NCI-H1105 (cell line): ENCODE measurements at places on chromosomes 5 and 9.

DNA sequence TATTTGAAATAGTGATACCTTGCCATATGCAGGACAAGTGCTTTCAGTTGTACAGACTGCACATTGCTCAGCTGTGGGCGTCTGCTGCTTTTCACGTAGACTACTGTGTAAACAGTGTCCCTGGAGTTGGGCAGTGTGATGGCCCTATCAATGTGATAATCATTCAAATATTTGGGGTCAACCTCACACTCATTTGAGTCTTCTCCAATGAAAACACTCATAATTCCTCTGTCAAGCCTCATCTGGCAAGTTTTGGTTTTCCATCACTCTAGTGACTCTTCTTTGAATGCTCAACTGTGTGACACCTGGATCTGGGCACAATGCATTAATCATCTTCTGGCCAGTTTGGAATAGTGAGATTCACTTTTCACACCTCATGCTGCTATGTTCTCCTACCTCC, 64.4 kb downstream of the UGCG start:
- no peak for DNase-seq

DNA sequence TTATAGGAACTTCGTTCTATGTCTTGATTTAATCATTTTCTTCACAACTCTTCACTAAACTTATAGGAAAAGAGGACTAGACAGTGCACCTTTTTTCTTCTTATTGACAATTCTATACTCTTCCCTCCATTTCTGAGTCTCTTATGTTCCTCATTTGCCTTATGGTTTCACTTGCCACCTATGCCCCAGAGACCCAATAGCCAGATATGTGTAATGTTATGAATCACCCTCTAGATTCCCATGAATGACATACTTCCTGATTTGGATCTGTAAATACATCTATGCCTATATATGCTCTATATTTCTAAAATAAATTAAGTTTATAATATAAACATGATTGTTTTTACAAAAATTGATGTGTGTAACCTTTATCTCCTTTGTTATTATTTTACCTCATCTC, 514.1 kb upstream of the MEF2C start:
- no peak for DNase-seq

- DNase-seq = no peak
These were observed 794.0 kb upstream of the COX7C start for GRCh38 chr5:85823462-85824426.

DNA sequence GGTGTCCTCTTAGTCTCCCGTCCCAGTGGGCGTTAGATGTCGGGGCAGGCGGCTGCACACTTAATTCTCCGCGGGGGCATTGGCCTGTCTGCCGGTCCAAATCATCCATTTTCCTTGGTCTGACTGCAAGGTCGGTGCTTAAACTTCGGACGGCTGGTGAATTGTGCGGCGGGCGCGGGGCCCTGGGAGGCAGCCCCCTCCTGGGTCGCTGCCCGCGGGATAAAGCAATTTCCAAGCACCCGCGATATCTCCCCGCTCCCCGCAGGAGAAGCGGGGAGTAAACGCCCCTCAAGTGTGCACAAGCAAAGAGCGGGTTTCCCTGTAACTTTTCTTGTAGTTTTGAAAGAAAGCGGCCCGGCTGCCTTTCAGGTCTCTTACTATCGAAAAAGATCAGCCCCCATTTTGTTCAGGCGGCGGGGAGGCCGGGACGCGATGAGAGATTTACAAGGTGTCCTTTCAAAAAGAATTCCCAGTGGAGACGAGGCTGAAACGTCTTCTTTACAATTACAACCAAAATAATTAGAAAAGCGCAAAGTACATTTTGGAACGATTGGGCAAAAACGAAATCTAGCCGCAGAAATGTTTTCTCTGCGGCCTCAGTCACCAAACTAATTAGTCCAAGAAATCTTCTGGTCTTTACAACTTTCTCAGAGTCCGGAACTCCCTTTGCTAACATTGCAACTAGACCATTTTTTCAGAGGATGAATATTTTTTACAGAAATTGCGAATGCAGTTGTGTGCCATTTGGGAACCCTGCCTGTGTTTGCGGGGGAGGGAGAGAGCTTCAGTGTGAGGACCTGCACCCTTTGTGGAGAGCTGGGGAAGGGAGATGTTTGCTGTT, 1.8 kb downstream of the IRX1 start:
- no peak for DNase-seq

GRCh38 chr9:22171691-22172090, 162.6 kb upstream of the CDKN2B start:
- DNase-seq = no peak

- no peak for DNase-seq
These were observed 117.5 kb downstream of the FGF1 start for GRCh38 chr5:142568283-142568995.

GRCh38 chr9:19116107-19116790, 11.0 kb downstream of the PLIN2 start:
- DNase-seq = no peak

- no peak for DNase-seq
These were observed 36.3 kb downstream of the GOLM1 start for GRCh38 chr9:86062845-86063693.

DNA sequence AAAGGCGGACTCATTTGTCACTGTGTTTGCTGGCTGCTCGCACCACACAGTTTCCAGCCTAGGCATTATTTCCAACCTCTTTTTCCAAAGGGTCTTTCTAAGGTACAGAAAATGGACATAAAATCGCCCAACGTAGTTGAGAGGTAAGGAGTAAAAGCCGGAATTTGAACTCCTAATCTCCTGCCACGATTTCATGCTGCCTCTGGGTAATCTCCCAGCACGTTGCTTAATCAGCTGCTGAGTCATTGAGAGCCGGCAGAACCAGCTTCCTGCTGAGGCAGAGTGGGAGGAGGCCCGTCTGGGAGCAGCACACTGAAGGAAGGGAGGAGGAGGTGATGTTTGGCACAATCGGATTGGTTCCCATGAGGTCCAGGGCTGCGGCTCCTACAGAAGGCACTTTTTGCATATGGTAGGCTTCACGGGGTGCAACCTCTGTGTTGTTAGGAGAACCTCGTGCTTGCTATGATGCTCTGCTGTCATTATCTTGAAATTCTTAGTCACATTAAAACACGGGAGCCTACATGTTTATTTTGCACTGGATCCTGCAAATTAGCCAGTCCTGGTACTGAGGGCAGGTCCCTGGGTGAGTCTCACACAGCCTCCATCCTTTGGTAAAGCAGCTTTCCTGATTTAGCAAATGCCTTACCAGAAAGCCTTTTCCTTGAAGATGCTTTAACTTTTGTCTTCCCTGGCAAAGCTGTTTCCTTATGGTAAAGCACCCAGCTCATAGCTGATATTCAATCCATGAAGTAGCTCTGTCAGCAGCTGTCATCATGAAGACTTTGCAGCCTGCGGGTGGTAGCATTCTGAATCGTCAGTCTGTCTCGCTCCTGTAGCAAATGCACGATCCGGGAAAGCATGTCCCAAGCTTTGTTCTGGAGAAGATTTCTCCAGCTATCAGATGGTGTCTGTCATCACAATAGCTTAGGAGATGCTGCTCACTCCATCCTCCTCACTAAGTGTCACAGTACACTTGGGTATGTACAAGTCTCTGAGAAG, 191.6 kb upstream of the MSX2 start:
- no peak for DNase-seq

DNA sequence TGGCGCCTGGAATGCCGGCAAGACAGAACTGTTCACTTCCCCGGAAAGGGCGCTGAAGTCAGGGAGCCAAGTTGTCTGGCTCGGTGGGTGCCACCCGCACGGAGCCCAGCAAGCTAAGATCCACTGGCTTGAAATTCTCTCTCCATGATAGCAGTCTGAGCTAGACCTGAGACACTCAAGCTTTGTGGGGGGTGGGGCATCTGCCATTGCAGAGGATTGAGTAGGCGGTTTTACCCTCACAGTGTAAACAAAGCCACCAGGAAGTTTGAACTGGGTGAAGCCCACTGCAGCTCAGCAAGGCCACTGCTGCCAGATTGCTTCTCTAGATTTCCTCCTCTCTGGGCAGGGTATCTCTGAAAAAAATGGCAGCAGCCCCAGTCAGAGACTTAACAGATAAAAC, 277.4 kb downstream of the SLCO4C1 start:
- DNase-seq = no peak

DNA sequence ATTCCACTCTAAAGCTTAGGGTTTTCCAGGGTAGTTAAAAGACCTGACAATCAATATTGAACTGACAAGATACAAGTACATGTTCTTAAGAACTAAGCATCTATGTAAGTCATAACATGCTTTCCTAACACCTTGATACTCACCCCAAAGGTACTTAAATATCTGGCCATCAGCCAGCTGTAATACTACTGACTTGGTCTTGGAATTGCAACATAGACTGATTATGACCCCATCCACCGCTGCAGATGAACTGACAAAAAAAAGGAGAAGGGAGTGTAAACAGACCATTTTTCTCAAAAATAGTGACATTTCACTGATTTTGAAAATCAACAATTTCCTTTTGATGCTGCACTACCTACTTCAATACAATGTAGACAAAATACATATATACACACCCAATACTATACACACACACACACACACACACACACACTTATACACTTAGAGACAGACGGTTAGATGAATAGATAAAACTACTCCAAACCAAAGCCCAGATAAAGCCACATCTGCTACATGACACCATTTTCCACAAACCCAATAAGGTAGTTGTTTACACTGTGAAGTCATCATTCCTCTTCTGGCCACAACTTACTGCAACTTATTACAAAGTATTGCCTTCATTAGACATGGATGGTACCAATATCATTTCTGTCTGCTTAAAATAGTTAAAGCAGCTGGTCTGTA, 30.4 kb downstream of the ELP1 start:
- DNase-seq = no peak

- DNase-seq = no peak
These were observed 6.4 kb downstream of the HOMER1 start for GRCh38 chr5:79507251-79508205.

- no peak for DNase-seq
These were observed 3.3 kb downstream of the PPIC start for GRCh38 chr5:123033157-123033671.

DNA sequence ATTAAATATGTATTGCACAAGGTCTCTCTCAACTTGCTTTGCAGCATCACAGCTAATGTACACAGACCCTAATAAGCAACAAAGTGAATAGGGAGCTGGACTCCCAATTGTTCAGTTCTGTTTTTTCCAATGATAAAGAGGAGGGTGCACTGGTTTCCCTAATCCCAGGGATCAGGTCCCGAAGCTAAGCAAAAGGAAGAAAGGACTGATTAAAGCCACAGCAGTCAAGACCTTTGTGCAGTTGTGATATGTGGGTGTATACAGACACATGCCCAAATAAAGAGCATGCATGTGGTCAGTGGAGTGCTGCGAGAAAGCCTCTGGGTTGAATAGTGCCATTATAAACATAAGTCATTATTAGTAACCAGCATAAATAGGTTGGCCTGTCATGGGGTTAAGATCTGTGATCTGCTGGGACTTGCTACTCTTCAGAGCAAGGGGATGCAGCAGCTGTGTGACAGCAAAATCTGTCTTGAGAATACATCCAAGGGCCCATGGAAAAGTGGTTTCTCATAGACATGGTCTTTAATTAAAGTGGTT, 1863.1 kb upstream of the WWC1 start:
- DNase-seq = no peak

GRCh38 chr5:100188778-100189177, 346.4 kb upstream of the FAM174A start:
- no peak for DNase-seq

- no peak for DNase-seq
These were observed 50.7 kb downstream of the MSX2 start for GRCh38 chr5:174775081-174775480.

- DNase-seq = no peak
These were observed 10.5 kb upstream of the TAL2 start for GRCh38 chr9:105651806-105652205.

DNA sequence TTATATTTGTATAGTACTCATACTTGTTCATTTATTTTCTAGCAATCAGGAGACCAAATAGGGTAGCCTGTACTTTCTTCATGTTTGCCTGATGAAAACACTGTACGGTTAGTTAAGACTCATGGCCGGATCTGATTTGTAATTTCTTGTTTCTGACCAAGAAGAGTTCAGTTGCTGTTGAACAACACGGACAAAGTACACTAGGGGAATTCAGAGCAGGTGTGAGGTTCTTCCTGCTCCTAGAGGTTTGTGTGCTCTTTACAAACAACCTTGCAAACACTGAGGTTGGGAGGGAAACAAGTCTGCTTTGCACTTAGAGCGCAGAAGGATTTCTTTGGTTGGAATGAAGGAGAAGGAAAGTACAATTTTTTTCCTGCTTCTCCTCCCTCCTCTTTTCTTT, 69.7 kb downstream of the TRIO start:
- DNase-seq = no peak

DNA sequence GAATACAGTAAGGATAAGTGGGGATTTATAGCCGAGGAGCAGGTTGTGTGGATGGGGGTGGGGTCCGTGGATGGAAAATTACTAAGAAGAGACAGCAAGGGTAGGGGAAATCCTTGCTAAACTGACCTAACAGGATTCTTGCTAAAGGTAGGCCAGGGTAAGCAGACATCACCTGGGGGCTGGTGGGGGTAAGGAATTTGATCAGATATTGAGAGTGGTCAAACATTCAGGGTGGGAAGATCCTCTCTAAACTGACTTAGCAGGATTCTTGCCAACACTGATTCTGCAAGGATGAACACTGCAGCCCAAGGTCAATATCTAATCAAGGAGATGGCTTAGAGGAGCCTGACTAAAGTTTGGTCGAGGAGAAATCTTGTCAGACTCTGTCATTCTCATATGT, 2.7 kb upstream of the PLGRKT start:
- no peak for DNase-seq

DNA sequence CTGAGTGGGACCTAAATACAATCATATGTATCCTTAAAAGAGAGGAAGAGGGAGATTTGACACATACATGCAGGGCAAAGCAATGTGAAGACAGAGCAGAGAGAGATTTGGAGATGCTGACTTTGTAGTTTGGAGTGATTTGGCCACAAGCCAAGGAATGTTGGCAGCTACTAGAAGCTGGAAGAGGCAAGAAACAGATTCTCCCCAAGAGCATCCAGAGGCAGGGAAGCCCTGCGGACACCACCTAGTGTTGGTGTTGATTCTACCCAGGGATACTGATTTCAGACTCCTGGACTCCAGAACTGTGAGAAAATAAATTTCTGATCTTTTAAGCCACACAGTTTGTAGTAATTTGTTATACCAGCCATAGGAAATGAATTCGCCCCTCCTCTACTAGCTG, 64.9 kb upstream of the OSMR start:
- DNase-seq = peak; percentile 2

DNA sequence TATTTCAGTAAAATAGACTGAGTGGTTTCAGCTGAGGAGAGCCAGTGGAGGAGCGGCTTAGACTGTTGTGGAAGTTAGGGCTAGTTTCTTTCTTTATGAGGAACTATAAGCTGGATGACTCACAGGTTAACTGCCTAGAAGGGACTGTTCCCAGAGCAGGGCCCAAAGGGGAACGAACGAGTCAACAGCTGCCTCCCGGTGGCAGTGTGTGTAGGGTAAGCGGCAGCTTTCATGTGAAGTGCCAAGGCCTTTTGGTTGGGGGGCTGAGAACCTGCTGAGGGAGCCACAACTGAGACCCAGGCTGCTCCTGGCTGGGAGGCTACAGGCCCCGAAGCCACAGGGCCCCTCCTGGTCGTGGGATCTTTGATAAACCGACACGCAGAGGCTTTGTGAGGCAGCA, 7.0 kb downstream of the SQSTM1 start:
- DNase-seq = no peak
